ENCODE measurements at places on chromosomes 6 and 20.

DNA sequence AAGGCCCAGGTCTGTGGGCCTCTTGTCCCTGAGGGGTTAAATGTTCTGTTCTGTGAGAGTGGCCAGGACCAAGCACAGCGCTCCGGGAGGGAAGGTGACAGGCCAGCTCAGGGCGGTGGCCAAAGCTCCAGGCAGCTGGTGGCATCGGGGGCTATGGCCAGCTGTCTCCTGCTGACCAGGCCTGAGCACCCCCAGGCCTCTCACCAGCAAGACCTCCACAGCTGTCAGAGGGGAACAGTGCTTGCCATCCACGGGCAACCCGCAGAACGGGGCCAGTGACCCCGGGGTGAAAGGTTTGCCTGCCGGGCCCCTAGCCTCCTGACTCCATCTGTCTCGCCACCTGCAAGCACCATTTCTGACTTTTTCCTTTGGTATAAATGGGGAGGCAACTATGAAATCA, 46.0 kb downstream of the EYA2 start:
- DNase-seq, result no peak

DNA sequence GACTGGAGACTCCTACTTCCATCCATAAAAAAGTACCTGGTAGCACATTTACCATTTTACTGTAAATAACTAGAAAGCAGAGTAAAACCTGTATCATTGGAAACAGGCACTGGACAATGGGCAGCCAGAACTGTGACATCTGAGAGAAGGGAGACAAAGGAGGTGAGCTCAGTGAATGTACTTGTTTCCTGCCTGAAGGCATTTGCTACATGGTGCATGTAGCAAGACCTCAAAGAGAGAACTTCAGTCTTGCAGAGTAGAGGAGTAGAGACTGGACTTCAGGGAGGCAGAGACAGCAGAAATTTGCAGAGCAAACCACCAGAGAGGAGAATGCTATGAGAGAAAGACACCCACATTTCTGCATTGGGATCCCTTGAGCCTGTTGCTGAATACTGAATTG, 171.0 kb upstream of the CCN2 start:
- no peak for DNase-seq

GRCh38 chr6:34491091-34491430, 25.2 kb downstream of the PACSIN1 start:
- no peak for DNase-seq

DNA sequence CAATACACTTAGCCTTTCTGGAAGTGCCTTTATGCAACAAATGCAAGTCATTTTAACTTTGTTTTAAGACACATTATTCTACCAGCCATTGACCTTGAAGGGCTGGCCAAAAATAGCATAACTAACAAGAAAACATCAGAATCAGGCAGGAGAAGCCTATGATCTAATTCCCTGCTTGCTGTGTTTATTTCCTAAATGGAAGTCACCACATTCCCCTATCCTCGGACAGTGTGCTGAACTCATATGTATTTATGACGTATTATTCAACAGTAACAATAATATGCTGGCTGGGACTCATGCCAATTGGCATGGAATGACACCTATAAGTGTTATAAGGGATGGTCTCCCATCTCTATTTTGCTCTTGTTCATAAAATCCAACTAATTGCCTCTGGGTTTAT, 140.7 kb downstream of the MAP3K7 start:
- DNase-seq, result no peak

DNA sequence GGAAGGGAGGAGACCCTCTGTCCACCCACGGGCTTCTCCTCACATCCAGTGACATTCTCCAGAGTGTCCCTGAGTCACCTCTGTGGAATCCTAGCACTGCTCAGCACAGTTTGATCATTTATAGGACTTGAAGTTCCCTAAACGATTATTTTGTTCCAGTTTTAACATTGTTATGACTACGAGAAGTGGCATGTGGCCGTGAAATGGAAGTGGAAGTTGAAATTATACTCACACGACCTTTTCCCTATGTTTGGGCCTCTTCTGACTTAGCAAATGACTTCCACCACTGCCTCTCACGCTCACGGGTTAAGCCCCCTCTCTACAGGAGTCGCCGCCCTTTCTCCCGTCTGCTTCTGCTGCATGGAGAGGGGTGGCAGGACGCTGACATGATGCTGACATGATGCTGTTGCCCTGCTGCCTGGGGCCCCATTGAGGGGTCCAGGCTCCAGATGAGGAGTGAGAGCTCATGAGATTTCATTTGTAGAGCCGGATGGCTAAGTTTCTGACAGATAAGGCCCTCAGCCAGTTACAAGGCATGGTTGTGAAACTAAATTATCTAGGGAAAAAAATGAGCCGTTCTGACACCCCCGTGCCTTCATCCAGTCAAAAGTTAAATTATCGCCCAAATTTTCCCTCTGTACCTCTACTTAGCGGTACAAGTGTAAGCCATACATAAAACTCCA, 153.6 kb upstream of the UST start:
- no peak for DNase-seq

DNA sequence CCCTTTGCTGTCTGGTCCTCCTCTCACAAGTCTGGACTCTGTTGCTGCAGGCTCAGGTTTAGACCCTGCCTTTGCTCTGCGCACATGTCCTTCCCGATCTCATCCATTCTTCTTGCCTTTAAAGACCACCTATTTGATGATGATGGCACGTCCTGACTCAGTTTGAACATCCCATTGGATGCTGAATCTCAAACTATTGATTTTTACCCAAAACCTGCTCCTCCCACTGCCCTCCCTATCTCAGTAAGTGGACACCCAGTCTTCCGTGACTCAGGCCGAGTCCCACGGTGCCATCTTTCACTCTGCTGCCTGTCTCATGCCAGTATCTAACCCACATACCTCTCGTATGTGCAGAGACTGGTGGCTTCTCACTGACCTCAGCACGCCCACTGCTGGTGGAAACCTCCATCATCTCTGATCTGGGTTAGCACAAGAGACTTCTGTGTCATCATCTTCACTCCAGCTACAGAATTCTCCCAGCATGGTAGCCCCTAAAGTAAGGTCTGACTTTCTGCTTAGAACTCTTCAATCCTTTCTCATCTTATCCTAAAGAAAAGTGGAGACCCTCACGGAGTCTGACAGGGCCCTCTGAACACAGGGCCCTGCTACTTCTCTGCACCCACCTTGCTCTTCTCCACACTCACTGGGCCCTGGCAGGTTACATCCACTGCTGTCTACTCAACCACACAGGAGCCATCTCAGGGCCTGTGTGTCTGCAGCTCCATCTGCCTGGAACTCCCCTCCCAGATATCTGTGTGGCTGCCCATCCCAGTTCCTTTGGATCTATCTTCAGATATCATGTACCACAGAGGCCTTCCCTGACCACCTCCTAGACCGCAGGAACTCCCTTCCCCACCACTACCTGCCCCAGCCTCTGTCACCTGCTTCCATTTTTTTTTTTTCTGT, 387.1 kb upstream of the AGPAT4 start:
- DNase-seq, result no peak

- no peak for DNase-seq
These were observed 525 bp downstream of the PNRC1 start for GRCh38 chr6:89081129-89081422.

GRCh38 chr6:128241216-128241615, 279.2 kb downstream of the PTPRK start:
- DNase-seq, result no peak

DNA sequence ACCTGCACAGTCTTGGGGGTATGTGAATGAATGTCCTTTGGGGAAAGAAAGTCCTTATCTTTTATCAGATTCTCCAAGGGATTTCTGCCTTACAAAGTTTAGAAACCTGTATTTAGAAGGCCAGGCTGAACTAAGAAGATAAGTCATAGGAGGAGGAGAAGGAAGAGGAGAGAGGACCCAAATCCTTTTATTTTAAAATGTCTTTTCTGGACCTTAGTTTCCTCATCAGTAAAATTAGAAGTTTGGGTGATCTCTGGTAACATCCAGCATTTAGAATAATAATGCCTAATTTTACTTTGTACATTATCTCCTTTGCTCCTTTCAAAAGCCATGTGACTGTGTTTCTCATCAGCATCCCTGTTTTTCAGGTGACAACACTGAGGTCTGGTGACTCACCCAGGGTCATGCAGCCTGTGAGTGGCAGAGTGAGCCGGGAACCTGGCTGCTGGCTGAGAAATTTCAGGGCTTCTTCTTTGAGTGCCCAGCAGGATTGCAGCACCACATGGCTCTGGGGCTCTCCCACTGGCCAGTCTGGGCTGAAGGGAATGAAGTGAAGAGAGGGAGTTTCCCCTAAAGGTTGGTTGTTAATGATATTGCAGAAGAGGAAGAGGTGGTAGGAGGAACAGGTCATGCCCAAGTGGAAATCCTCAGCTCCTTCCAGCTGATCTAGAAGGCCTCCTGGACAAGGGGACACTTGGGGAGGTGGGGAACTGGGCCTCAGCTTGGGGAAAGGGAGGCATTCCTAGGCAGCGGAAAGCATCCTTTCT, 34.0 kb downstream of the VEGFA start:
- no peak for DNase-seq

DNA sequence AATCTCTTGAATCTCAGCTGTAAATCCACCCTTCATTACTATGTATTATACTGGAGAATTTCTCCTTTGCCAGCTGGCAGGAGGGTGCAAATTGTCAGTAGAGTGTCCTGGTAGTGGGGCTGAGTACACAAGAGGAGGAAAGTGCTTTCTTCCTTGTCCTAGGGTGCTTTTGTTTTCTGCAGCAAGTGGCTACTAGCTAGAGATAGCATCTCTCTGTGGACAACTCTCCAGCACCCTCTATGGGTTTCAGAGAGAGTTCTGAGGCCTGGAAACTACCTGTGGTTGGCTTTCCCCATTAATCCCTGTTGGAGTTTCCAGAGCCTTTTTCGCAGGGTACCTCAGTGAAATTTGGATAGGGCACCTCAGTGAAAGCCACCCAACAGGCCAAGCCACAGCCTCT, 422.5 kb upstream of the RGS17 start:
- no peak for DNase-seq

DNA sequence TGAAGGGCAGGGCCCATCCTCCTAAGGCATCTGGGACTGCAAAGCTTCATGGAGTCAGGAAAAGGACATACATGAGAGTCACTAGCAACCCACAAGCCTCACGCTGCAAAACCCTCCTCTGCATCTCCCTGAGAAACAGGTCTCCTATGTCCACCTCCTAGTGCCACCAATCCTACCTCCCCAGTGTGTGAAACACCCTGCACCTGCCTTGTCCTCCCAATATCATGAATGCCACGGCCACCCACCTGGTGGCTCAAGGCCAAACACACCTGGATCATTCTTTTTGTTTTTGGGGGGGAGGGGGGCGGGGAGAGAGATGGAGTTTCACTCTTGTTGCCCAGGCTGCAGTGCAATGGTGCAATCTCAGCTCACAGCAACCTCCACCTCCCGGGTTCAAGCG, 90.5 kb downstream of the ZMYND8 start:
- DNase-seq, result no peak

- no peak for DNase-seq
These were observed 13.1 kb downstream of the B4GALT5 start for GRCh38 chr20:49700411-49701185.

DNA sequence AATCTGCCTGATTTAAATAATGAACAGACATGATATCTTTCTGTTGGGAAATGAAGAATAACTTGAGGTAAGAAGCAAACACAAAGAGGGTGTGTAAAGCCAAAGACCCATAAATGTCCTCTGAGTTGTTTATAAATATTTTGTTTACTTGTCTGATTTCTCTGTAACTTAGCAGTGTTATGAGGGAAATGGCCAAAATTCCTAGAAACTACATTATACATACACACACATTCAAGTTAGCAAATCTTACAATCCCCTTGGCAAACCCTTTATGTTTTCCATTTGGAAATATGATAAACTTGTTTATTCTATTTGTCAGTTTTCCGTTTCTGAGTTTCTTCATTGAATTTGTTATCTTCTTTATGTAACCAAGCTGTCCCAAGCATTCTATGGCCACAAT, 81.4 kb upstream of the TCF21 start:
- no peak for DNase-seq

DNA sequence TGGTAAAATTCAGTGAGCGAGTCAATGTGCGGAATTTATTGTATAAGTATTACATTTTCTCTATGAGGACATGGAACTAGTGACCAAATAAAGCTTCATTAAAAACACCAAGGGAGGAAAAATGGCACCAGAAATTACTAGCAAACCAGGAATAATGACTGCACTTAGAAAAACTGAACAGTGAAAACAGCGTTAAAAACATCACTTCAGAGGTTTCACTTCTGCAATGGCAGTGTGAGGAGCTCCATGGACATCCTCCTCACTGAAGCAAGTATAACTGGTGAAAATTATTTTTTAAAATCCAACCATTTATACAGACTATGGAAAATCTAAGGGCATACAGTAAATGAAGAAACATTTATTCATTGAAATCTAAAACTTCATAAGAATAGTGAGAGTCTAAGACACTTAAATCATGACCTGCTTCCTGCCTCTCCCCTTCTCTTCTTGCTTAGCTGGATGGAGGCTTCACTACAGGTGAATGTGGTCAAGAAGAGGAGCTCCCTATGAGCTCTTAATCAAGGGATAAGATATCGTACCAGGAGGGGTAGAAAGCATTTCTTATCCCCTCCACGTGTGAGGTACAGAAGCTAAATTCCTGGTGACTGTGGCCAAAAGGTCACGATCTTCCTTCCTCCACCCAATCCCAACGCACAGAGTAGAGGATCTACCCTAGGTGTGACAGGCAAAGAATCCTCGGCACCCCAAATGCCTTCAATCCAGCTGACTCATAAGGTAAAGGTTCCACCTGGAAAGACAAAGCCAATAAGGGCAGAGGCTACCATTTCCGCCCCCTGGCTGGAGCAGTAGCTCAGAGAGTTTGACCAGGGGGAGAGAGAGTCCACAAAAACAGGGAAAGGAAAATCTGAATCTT, 12.3 kb upstream of the ASF1A start:
- no peak for DNase-seq

DNA sequence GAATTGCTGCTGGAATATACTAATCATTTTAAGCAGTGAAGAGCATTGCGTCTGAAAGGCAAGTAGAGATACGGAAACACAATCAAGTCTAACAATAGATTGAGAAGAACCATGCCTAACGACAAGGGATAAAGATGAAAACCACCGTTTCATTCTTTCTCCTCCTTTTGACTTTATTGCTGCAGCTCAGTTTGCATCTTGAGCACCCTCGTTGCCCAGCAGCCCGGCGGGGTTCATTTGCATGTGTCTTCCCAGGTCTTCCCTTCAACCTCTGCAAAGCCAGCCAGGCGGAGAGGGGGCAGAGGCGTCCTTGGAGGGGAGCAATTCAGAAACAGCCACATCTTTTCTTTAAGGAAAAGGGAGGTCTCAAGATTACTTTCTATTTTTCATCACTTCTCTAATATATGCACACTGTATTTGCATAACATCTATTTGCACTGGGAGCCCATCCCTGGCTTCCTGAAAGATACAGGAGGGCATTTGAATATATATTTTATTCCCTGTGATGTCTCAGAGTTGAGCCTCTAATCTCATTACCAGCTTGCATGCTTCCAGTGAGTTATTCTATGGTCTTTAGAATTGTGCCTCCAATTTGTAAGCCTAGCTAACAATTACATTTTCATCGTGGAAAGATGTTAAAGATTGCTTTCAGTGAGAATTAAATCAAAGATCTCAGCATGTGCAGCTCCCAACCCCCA, 18.7 kb upstream of the PXDC1 start:
- DNase-seq, result no peak

DNA sequence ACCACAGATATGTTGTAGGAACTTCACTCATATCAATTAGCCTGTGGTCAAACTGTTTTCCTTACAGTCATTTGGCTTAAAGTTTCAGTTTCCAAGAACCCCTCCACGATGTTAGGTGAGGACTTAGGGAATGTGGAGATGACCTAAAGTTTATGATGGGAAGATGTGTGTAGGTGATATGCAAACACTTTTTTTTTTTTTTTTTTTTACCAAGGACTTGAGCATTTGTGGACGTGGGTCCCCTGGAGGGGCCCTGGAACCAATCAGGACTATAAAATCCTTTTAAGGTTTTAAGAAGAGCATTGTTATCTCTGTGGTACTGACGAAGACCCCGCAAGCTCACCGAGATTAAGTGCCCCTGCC, 478 bp upstream of the MTHFD1L start:
- DNase-seq, result no peak

Measured in stimulated activated CD4-positive, alpha-beta T cell treated with anti-CD3 and anti-CD28 coated beads, Interleukin-12 subunit alpha, Interleukin-12 subunit beta, amount 100 ng/mL, for 24 hours (primary cell).